Stimulated activated naive CD8-positive, alpha-beta T cell treated with anti-CD3 and anti-CD28 coated beads, Interleukin-15, amount 100 ng/mL, for 72 hours (primary cell): ENCODE measurements at places on chromosomes 5 and 9.

DNA sequence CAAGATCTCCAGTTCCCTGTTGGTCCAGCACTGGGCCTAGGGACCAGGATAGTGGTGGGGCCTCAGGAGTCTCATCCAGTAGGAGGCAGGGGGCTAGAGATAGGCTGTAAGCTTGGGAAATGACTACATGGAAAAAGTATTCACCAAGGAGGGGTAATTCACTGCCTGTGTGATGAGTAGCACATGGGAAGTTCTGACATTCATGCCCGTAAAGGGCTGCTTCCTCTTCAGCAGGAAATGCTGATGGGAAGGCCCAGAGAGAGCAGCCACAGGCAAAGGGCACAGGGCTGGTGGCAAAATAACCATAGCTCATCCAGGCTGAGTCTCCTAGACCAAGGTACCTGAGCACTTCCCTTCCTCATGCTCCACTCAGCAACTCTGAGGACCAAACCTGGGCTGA is 23.1 kb upstream of the FRRS1L start:
- DNase-seq: no peak

GRCh38 chr5:181149806-181150733 is 2.7 kb downstream of the OR2V2 start:
- DNase-seq: no peak

DNA sequence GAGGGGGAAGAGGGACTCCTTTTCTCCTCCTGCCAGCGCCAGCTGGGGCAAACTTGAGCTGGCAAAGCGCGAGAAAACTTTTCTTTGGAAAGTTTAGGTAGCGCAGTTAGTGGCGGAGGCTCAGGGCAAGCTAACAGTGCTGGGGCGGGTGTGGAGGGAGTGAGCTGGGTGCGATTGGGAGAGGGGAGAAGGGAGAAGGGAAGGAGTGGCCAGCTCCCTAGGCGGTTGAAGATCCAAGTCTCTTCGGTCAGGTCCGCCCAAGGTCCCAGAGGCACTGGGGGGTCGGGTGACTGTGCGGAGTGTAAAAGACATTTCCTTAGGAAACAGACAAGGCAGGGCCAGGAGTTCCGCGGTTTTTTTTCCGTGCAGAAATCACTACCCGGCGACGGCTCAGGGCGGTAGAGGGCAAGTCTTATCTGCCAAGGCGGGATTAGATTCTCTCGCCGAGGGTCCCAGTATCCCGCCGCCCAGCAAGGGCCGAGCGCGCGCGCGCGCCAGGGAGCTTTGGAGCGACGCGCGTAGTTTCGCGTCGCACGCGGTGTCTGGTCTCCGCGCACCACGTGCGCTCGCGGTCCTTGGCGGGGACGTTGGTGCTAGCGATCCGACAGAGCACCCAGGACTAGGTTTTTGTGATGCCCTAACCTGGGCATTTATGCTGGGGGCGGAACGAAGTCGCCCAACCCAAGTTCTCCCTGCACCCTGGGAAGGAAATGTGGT is 33.6 kb upstream of the NFIB start:
- DNase-seq: no peak

DNA sequence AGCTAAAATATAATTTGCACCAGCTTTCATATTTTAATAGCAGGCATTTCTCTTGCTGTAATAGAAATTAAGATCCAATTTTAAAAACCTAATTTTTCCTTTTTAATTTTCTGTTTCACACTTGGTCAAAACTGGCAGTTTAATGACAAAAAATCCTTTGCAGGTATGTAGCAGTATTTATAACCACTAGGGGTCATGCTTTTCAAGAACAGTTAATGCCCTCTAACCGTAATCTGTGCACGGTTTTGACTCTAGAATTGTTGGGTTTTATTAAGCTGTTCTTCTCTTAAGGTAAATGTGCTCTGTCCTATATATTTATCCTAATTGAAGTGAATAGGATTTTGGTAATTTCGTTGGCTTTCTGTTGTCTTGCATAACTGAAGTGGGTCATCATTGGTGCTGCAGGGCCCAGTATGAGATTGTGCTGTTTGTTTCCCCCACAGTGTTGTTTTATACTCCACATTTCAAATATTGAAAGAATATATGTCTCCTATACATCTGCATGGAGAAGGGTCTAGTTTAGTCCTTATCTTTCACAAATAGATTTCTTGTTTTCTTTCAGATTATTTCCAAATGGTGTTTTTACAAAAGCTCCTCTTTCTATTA is 107.4 kb downstream of the SCAMP1 start:
- DNase-seq: no peak

DNA sequence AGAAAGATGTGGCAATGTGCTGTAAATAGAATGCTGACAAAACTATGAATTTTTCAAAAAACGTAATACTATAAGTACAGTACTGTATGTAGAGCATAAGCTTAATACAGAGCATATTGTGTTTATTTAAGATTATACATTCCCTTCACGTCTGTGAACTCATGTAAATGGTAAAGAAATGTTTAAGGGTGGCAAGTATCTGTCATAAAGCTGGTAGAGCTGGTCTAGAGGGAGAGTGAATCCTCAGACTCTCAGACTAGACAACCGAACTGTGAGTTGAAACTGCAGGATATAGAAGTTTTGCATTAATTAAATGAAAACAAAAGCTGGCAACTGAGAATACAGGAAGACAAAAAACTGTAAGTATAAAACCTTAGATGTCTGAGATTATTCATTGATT is 87.3 kb upstream of the ANXA1 start:
- no peak for DNase-seq

GRCh38 chr5:97131139-97131710 is 11.2 kb downstream of the LIX1 start:
- DNase-seq: no peak

GRCh38 chr9:4066120-4066519 is 233.7 kb downstream of the GLIS3 start:
- no peak for DNase-seq
